MG63 (cell line): ENCODE measurements at places on chromosomes 6 and 20. TPM values are rescaled to one million over a fixed set of nuclear protein-coding genes. Genes with fewer than 3 reads are reported as not detected.

DNA sequence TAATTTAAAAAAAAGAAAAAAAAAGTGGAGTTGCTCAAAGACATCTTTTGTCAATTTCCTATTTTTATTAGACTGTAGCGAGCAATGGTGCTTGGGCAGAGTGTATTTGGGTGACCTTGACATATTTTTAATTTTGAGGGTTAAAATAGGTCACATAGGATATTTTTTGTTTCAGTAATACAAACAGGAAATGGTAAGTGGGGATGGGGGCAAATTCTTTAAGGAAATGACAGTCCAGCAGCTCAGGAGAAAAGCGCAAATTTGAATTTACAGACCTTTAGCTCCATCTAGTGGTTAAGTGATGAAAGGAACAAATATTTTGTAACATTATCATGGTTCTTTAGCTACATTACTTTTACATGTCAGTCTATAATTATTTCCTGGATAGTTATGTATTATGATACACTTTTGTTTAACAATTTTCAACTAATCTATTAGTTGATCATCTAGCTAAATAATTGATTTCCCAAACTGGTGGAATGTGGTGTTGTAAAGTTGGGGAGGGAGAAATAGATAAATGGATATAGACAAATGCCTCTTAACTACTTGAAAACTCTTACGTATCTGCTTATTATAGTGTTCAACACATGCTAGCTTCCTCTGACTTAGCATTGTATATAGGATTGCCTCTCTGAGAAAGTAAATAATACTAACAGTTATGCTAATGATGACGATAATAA is 10.0 kb downstream of the CITED2 start:
- no peak for DNase-seq

LY6G6D gene
- total RNA-seq: not detected in 2 replicates

DNA sequence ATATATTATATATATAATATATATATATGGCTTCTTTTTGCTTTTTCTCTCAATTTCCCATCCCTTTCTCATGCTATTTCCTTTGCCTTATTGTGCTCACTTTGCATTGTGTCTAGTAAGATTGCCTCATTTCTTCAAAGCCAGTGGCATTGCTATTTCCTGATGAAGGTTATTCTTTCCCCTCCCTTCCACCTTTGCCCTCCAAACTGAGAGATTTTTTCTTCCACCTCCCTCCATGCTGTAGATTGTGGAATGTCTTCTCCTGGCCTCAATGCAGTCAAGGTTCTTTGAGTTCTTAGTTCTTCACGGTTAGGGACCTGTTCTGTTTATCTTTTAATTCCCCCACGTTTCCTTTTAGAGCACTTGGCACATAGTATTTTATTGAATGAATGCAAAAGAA is 17.2 kb downstream of the SH3BGRL2 start:
- DNase-seq: no peak

SLC16A10 gene
- 0.40 and 1.5 TPM in 2 replicates for total RNA-seq

DNA sequence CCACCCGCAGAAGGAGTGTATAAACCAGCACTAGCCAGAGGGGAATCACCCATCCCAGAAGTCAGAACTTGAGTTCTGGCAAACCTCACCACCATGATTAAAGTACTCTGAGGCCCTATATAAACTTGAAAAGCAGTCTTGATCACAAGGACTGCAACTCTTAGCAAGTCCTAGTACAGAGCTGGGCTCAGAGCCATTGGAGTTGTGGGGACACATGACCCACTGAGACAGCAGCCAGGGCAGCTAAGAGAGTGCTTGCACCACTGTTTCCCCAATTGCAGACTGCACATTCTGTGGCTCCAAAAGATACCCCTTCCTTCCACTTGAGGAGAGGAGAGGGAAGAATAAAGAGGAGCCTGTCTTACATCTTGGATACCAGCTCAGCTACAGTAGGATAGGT is 4.7 kb upstream of the MCM9 start:
- no peak for DNase-seq

- no peak for DNase-seq
These were observed 7.8 kb downstream of the PDE10A start for GRCh38 chr6:165655191-165655590.

GRCh38 chr6:112502351-112503090 is 155.4 kb downstream of the RFPL4B start:
- no peak for DNase-seq

- DNase-seq: peak; percentile 64
These were observed 4.6 kb downstream of the HLA-DPB1 start for GRCh38 chr6:33080127-33081089.

IL20RA gene
- total RNA-seq: 0.03 TPM in 1 of 2 replicates, not detected in the other

NHLRC1 gene
- total RNA-seq: 0.49 TPM in 1 of 2 replicates, not detected in the other

GRCh38 chr6:40341726-40342125 is 245.4 kb downstream of the LRFN2 start:
- DNase-seq: no peak

TUBB2A gene
- total RNA-seq: 73.2 and 92.0 TPM in 2 replicates

SKIC2 gene
- total RNA-seq: 22.9 and 25.2 TPM in 2 replicates
